AG09309 (cell line): ENCODE measurements at places on chromosomes 4 and X.

- no peak for DNase-seq
Measured at GRCh38 chr4:166655705-166656104, 578.6 kb downstream of the SPOCK3 start.

- DNase-seq, result no peak
Measured at GRCh38 chrX:150903110-150903508, 4.6 kb upstream of the CD99L2 start.

DNA sequence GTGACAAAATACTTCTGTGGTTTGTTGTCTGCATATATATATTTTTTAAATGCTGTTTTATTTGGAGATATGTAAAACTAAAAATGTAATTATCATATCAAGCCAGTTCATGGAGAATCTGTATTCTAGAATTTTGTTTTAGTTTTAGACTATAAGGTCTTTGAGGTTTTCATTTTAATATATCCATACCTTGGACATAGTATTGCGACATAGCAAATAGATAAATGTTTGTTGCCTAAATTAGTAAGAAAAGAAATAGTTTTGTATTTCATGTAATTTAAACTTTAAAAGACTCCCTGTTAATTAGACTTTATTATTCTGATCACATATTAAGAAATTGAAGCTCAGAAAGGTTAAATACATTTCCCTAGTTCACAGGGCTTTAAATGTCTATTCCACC is 472.9 kb downstream of the GBA3 start:
- no peak for DNase-seq

DNA sequence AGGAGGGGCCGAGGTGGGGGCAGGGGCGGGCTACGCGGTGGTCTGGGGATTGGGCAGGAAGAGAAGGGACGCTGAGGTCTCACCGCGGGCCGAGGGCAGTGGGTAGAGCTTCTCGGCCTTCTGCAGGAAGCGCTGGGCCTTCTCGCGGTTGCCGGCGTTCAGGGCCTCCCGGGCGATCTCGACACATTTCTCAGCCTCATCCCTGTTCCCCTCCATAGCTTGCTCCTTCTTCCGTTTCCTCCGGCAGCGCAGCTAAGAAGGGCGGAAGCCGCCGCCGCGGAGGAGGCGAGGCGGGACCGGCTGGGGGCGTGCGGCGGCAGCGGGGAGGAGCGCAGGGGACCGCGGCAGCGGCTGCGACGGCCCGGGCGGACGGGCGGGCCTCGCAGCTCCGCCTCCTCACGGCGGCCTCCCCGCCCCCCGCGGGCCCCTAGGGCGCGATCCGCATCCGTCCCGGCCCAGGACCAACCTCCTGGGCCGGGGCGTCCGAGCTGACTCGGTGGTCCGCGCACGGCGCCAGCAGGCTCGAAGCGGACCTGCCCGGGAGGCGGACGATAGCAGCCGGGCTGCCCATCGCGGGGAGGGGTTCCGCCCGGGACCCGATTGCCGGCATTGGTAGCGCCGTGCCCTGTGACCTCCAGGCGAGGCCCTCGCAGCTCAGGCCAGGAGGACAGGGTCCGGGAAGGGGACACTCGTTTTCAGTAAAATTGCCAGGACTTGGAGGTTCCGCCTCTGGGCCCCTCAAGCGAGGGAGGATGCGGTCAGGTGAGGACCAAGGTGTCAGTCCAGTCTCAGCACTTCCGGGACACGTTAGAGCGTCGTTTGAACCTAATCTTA is at the start of gene DNAJB14:
Gene DNAJB14 (minus strand): TSS at position 263 of the 834 bp plus-strand sequence. CDS start 47 bp downstream, at position 216.
- no peak for DNase-seq

DNA sequence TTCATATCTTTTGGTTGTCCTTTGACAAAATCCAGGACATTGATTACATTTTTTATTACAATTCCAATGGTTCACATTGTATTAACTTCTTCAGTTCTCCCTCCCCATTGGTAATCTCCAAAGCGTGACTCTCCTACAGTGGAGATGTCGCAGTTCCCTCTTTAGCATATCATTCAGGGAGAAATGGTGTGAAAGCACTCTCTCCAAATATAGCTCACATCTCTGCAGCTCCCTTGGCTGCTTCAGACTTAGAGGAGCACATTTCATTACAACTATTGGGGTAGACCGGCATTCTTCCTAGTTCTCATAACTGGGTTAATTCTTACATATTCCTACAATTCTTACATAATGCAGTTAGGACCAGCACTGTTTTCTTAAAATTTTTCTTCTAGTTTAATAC is 25.3 kb downstream of the RNF150 start:
- no peak for DNase-seq

DNA sequence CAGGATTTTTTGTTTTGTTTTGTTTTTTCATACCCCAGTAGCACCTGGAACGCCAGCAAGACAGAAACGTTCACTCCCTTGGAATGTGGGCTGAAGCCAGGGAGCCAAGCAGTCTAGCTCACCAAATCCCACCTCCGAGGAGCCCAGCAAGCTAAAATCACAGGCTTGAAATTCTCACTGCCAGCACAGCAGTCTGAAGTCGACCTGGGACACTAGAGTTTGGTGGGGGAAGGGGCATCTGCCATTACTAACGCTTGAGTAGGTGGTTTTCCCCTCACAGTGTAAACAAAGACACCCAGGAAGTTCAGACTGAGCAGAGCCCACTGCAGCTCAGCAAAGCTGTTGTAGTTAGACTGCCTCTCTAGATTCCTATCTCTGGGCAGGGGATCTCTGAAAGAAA is 99.6 kb upstream of the FGF16 start:
- DNase-seq, result no peak

GRCh38 chr4:158809611-158810486 is 41.0 kb downstream of the FNIP2 start:
- DNase-seq, result peak; percentile 99

- no peak for DNase-seq
Measured at GRCh38 chr4:6568689-6569332, 6.2 kb upstream of the MAN2B2 start.

GRCh38 chrX:65720381-65720964 is 53.0 kb downstream of the MSN start:
- no peak for DNase-seq

DNA sequence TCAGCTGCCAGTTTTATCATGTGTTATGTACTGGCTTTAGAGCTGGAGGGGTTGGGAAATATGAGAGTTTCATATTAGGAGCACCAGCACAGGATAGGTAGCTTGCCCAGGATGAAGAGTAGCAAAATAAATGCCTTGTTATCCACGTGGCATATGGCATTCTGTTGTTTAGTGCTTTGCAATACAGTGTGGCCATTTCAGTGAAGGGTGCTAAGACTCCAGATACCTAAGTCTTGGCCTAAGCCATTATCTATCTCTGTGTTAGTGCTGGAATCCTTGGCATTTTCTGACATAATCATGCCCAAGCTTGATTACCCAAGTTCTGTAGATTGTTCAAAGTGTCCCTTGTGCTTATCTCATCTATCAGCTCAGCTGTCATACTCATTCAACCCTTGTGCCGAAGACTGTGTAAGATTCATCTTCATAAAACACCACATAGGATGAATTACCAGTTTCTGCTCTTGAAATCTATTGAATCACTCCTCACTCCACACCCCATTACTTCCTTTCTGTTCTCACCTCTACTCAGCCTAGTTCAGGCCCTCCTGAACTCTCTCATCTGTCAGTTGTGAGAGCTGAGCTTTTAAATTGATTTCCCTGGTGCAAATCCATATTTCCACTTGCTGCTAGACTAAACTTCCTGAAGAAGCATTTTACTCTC is 73.5 kb downstream of the CLCN5 start:
- no peak for DNase-seq

- DNase-seq, result no peak
Measured at GRCh38 chr4:140195806-140196205, 41.8 kb upstream of the MAML3 start.

- no peak for DNase-seq
Measured at GRCh38 chr4:95701500-95702170, 138.3 kb upstream of the PDHA2 start.

DNA sequence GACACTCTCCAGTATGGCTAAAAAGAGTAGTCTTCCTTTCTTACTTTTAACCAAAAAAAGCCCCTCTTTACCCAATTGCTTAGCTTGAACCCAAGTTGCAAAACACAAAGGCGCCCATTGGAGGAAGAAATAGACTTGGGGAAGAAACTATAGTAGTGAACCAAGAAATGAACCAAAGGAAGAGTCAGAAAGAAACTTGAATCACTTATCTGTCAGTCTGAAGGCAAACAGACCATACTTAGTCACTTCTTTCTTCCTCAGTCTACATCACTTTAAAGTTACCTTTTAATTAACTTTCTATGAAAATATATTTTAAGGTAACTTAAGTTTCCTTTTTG is 161.4 kb upstream of the GIMD1 start:
- DNase-seq, result no peak

DNA sequence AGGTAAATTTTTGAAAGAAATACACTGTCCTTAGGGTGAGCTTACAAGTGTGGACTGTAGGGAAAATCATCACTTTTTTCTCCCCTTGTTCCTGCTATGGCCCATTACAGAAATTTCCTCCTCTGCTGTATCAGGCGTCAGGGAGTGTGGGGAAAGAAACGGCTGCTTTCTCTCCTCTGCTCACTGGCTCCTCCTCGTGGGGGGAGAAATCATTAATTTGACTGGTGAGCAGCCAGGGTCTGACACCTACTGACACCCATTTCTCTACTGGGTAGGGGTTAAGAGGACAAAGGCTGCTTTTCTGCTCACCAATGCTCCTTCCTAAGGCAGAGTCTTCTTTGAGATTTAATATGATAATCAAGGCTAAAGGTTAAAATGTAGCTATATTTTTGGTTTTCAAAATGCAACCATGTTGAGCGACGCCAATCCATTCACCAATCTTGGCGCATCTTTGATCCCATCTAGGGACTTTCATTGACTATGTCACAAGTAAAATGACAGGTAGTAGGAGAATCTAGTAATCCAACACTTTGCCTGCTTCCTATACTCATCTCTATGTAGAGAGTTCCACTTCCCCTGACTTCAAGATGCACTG is 25.1 kb downstream of the SETD7 start:
- DNase-seq, result no peak

DNA sequence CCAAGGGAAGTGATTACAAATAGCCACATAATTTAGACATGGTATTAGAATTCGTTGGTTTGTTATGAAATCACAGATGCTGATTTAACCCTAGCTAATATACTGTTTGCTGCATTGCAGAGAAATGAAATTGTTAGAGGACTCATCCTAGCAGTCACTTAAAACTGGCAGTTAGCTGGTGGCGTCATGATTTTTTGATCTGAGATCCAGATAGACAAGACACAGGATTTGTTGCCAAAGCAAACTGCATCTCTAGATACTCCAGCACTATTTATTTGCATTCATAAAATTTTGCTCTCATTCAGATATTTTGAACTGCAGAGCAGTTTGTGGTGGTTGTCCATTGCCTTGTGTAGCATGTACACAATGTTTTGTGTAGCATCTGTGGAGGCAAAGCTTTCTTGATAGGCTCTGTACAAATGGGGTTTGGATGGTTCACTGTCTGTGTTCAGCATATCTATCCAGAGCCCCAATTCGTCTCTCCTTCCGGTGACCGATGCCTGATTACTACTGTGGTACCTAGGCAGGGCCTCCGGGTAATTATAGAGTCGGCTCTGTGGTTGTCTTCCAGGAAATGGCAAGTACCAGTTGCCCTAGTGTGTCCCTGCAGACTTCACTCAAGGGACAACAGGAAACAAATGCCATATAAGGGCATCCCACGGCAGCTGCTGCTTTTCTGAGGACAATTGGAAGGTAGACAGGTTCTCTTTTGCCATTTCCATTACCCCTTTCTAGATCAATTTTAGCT is 30.1 kb upstream of the SPARCL1 start:
- DNase-seq, result no peak

DNA sequence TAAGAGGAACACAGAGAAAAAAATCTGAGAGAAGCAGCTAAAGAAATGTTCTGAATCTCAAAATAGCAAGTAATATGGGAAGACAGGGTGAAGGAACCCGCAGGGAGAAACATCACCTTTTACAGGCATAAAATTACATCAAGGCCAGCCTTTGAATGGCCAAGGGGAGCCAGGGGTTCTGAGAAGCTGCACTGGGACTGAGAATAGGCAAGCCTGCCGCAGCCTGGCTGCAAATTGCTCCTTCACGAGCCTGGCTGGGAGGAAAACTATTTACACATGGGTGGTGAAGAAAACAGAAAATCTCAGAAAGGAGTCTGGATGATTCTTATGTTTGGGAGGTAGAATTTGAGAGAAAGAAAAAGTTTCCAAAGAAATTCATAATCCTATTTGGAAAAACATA is 74.5 kb upstream of the QRFPR start:
- no peak for DNase-seq

DNA sequence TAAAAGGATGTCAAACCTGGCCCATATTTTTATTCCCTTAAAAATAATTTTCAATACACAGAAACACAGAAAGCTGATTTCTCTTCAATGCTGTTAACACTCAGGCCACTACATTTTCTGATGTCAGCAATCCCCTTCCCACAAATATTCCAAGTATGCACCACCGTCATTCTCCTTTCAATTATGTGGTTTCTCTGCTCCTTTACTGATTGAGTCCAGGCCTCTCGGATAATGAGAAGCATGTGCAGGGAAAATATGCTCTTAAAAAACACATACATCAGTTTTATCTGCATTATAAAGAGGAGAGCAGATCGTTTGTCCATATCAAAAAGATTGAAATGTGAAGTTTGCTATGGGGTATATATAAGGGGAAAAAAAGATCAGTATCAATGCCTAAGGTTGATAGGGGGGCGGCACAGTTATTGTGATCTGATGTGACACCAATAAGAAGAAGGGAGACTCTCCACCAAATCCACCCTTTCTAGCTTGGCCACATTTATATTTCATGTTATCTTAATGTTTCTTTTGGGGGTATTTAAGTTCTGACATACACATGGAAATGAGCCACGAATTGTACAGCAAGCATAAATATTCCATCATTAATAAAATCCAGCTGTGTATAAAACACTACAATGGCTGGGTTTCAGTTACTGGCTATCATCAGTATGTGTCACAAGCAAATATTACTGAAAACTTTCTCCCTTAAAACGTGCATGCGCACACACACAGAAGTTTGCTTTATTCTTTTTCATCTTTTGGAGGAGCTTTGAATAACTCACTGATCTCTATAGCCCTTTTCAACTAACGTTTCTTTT is 6.4 kb downstream of the AMOT start:
- peak; percentile 27 for DNase-seq

GRCh38 chr4:125243789-125244397 is 70.9 kb upstream of the FAT4 start:
- DNase-seq, result no peak

DNA sequence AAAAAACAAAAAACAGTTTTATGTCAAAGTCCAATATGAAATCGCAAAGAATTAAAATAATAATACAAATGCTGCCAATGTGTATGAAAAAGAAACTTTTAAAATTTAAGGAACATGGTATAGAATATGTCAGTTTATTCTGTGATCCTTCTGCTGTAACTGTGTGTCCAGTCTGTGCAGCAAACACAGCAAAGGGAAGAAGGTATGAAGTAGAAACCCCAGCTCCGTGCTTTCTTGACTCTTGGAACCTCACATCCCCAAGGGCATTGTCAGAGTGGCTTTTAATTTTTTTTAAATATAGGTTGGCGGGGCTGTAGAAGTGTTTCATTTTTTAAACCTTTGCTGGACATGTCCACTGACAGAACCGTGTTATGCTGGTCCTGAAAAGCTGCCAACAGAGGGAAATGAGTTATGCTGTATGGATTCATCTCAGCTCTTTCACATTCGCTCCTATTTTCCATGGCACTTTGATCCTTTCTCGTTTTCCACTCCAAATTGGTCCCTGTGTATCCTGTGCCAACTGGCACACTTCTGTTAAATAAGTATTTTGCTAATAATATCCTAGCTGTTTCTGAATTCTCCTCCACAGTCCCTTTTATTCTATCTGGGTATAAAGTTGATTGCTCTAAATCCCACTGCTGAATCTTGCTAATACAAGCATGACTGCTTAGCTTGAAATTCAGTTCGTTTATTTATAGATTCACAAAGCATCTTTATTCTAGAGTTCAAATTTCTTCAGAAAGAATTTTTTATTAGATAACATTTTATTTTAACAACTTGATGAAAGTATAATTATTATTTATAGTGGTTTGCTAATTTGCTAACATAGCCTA is 127.0 kb upstream of the DDIT4L start:
- DNase-seq, result no peak
